ENCODE measurements at places on chromosomes 12 and 14. TPM values are rescaled to one million over a fixed set of nuclear protein-coding genes. Genes with fewer than 3 reads are reported as not detected.

CLEC2D gene
- 6.9 TPM for total RNA-seq

PPP1R13B gene
- total RNA-seq: 6.3 TPM

FIGNL2 gene
- under 0.01 TPM for total RNA-seq

TGM1 gene
- total RNA-seq: 1.1 TPM

CBLN3 gene
- 6.1 TPM for total RNA-seq

CDK17 gene
- 67.8 TPM for total RNA-seq

GRIP1 gene
- total RNA-seq: 0.26 TPM

CCDC175 gene
- not detected for total RNA-seq

CFAP251 gene
- total RNA-seq: 4.2 TPM

DHRS2 gene
- total RNA-seq: 0.22 TPM

PMCH gene
- total RNA-seq: 0.22 TPM

SLC41A2 gene
- 66.5 TPM for total RNA-seq

TBX3 gene
- 4.5 TPM for total RNA-seq

LRFN5 gene
- total RNA-seq: not detected

SMIM41 gene
- 0.39 TPM for total RNA-seq

TEX52 gene
- total RNA-seq: not detected

TOMM20L gene
- not detected for total RNA-seq

TAS2R42 gene
- total RNA-seq: not detected

FAM222A gene
- 0.39 TPM for total RNA-seq

HSPB8 gene
- total RNA-seq: 20.5 TPM

HCAR3 gene
- not detected for total RNA-seq

ATP5F1B gene
- 370 TPM for total RNA-seq

TSFM gene
- total RNA-seq: 16.1 TPM

C14orf39 gene
- 0.86 TPM for total RNA-seq

NANOG gene
- 0.32 TPM for total RNA-seq

MYL6B gene
- total RNA-seq: 62.3 TPM

CD27 gene
- not detected for total RNA-seq

SRRM4 gene
- total RNA-seq: not detected

RERGL gene
- not detected for total RNA-seq

NPFF gene
- not detected for total RNA-seq

SLC17A8 gene
- total RNA-seq: not detected

WNT5B gene
- 42.5 TPM for total RNA-seq

Data from articular chondrocyte of knee joint (primary cell).